ENCODE measurements at places on chromosomes 1 and 21.

DNA sequence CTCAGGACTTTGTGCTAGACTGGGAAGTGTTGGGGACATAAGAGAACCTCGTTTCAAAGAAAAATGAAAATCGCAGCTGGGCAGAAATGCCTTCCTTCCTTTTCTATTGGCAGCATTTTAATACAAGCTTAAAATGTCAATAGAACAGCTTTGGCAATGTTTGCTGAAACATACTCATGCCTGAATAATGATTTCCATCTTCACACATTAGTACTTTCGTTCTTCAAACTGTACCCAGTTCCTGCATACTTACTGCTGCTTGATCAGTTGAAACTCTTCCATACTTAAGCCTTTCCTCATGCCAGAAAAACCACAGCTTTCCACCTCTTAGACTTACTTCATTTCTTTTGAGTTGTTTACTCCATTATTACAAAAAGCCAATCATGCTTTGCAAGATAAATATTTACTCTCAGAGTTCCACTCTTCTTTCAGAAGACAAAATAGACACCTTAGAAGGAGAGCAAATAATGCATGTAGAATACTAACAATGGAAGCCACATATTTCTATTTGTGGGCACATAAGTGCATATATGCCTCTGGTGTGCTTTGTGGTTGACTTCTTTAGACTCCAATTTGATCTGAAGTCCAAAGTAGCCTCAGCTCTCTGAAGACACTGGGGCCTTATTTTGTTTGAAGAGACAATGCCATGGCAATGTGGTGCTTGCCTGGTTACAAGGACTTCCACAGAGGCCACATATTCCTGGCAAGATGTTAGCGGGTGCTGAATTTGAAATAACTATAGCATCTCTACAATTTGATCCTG is 22.7 kb upstream of the CD55 start:
- DNase-seq, result no peak

GRCh38 chr1:85616364-85616705 is 35.8 kb downstream of the CCN1 start:
- no peak for DNase-seq

GRCh38 chr1:98110674-98111073 is 189.8 kb upstream of the DPYD start:
- no peak for DNase-seq

- no peak for DNase-seq
These were observed 50.8 kb upstream of the EDN2 start for GRCh38 chr1:41535276-41535675.

DNA sequence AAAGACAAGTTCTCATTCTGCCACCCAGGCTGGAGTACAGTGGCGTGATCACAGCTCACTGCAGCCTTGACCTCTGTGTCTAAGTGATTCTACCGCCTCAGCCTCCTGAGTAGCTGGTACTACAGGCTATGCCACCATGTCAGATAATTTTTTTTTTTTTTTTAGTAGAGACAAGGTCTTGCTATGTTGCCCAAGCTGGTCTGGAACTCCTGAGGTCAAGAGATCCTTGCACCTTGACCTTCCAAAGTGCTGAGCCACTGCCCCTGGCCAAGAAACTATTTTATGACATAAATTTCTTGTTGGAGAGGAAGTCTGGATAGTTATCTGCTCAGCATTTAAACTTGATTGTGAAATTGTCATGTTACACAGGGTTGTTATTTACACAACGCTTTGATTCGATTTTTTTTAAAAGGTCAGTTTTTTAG is 2.1 kb downstream of the SCCPDH start:
- no peak for DNase-seq

GRCh38 chr1:206526064-206526911 is 19.0 kb downstream of the RASSF5 start:
- DNase-seq, result no peak

DNA sequence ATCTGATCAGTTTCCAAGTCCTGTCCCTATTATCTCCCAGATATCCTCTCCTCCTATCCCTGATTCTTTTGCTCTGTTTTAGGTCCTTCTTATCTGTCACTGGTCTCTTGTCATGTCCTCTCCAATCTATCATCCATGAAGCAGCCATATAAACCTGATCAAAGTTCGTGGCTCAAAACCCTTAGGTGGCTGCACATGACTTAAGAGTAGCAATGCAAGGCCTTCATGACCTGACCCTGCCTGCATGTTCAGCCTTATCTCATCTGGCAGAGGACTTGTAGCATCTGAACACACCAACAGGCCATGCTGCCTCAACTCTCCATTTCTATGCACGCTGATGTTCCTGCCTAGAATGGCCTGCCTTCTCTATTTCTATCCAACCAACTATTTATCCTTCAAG is 65.2 kb downstream of the NOS1AP start:
- no peak for DNase-seq

DNA sequence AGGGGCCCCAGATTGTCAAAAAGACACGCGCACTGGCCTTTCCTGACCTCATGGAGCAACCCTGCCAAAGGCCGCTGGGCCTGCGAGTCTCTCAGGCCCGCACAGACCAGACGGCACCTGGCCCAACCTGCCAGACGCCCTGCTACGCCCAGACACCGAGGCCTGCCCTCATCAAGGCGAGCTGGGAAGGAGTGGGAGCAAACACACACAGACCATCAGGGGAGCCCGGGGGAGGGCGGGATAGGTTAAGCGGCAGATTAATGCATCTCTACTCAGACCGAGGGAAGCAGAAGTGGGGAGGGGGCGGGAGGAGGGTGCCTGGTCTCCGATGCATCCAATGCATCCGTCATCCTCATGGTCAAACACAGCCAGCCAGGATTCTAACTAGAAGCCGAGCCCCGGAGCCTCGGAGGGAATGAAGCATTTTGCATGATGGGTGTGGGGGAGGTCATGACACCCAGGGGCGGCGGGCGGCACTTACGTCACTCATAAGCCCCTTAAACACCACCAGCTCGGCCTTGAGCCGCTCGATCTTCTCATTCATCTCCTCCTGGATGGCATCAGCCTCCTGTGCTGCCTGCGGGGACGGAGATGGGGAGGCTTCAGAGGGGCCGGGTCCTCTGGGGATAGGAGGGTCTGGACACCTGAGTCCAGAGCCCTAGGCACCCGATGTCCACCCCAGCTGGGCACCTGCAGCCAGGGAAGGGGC is 17.0 kb upstream of the ALDH4A1 start:
- no peak for DNase-seq

GRCh38 chr1:37724575-37724974 is 32.3 kb downstream of the CDCA8 start:
- no peak for DNase-seq

DNA sequence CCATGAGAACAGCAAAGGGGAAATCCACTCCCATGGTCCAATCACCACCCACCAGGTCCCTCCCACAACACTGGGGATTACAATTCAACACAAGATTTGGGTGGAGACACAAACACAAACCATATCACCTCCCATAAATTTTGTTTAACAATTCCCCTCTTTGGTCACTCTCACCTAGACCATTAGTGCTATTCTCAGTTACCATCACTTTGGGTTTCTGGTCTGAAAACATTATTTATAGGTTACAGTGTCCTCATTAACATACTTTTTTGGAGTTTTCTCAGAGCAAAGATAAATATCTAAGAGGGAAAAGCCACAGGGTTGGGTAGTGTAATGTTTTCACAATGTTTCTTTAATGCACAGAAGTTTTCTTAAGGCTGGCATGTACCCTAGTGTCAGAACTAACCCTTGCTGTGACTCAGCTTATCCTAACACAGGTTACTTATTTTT is 47.7 kb upstream of the DNAH14 start:
- no peak for DNase-seq

GRCh38 chr1:84969489-84970250 is 27.2 kb downstream of the MCOLN2 start:
- no peak for DNase-seq

- DNase-seq, result no peak
These were observed 11.4 kb upstream of the SPSB1 start for GRCh38 chr1:9281071-9281827.

DNA sequence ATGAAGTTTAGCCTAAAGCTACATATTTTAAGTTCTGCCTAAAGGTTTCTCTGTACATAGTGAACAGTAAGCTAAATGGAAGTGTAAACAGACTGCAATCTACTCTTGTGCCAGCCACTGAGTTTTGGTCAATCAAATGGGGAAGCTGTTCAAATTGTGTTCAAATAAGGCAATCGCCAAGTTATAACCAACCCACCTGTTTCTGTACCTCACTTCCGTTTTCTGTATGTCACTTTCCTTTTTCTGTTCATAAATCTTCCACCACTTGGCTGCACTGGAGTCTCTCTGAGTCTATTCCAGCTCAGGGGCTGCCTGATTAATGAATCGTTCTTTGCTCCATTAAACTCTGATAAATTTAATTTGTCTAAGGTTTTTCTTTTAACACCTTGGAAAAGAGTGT is 10.8 kb upstream of the THEM4 start:
- DNase-seq, result no peak

DNA sequence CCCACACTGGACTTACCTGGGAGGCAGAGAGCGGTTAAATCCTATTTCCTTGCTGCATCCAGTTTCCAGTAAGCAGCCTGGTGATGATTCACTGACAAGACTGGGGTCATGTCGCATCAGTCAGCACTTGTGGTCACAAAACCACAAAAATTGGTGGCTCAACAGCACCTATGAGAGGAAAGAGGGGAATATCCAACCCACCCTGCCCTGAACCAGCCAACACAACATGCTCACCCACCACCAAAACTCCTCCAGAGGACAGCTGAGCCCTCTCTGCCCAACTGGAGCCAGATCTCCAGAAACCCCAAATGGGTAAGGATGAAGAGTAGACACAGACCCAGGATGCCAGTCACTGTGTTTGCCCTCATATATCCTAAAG is 64.0 kb downstream of the CD46 start:
- no peak for DNase-seq

DNA sequence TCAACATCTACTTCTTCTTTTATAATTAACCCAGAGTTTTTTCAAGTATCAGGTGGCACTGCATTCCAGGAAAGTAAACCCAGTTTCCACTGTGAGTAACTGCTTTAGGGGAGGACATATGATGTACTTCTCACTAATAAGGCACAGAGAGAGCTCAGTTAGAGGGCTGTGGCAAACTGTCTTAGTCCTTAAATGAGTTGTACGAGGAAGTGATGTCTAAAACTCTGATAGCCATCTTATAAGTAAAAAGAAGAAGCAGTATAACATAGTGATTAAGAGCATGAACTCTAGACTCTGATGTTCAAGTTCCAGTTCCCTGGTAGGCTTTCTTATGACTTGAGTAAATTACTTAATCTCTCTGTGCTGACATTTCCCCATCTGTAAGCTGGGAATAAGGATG is 58.7 kb upstream of the PTGS2 start:
- DNase-seq, result no peak

DNA sequence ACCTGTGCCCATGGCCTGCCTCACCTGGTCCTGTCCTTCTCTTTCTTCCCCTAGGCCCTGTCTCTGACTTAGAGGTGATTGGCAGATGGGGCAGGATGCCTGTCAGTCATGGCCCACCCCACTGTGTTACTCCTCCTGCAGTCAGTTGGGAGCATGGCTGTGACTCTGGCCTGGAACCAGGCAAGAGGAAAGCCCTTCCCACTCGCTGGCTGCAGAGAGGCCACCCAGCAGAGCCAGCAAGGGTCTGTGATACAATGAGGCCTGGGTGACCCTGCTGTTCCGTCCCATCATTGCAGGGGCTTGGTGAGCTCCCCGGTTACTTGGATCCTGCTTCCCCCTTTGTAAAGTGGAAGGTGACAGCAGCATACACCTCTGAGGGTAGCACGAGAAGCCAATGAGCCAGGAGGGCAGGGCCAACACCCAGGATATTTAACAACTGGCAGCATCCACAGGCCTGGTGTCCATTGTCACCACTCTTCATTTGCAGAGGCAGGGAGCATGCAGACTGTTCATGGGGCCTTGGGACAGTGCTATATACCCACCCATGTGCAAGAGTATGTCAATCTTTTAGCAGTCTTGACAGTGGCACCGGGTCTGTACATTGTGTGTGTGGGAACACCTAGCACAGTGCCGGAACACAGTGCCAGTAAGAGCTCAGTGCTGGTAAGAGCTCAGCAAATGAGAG is 191.0 kb upstream of the C1orf174 start:
- DNase-seq, result no peak

DNA sequence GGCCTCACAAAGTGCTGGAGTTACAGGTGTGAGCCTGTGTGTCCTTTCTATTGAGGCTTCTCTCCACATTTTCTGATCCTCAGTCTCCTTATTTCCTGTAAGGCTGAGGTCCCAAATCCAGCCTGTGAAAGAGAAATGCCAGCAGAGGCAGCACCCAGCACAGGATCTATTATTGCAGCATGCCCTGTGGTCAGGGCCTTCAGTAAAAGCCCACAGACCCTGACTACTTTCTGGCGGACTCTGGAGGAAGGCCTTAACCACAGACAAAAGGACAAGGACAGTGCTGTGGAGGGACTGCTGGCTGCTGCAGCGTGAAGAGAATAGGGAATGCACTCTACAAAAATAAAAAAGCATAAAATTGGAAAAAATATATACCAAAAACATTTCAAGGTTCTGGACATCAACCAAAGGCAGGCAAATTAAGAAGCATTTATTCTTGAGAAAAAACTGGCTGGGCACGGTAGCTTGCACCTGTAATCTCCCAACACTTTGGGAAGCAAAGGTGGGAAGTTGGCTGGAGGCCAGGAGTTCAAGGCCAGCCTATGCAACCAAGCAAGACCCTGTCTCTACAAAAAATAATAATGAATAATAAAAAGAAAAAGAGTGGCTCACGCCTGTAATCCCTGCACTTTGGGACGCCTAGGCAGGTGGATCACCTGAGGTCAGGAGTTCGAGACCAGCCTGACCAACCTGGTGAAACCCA is 9.4 kb upstream of the PGD start:
- no peak for DNase-seq

DNA sequence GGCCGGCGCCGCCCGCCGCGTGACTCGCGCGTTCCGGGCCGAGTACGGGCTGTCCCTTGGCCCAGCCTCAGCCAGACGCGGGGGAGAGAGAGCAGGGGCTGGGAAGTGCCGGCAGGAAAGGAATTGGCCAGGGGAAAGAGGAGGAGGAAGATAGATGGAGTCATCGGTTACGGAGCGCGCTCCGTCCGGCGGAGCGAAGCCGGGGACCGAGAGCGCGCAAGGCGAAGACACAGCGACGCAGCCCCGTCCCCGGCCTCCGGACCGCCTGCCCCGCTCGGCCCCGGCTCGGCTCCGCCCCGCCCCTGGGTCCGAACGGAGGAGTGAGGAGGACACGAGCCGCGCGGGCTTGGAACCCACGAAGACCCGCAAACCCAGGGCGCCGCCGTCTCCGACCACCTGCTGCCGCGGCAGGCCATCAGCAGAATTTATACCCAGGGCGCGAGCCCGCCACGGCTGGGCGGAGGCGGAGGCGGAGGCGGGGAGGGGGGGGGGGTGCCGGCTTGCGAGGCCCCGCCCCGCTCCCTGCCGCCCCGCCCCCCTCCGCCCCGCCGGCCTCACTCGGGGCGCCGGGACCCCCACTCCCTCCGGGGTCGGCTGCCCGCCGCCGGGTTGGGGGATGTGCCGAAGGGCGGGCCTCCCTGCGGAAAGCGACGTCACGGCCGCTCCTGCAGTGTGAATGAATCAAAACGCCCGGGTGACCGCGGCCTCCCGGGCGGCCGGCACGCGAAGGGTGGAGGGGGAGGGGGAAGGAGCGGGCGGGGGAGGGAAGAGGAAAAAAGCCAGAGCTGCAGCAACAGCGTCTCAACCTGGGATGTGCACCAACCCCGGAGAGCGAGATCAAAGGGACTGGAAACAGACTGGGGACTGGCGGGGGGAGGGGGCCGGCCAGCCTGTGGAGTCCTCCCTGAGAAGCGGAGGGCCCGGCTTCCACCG is at the start of gene LHX4:
Gene LHX4, plus strand, starts transcription at position 782 of the 933 bp plus-strand sequence. CDS start 266 bp downstream, outside the sequence.
- DNase-seq, result no peak

GRCh38 chr1:204830747-204831146 is 39.9 kb upstream of the NFASC start:
- DNase-seq, result no peak
